ENCODE measurements at places on chromosomes 4 and X. TPM values are rescaled to one million over a fixed set of nuclear protein-coding genes. Genes with fewer than 3 reads are reported as not detected.

The FGF2 gene
- 79.5 TPM for total RNA-seq

The TRIM61 gene
- total RNA-seq = 2.5 TPM

The FBXL5 gene
- 129 TPM for total RNA-seq

GRCh38 chrX:15758140-15758539 lies 20.1 kb downstream of the CA5B start:
- DNase-seq = no peak

- DNase-seq = no peak
These were observed 80.7 kb upstream of the PRPS1 start for GRCh38 chrX:107547621-107548020.

DNA sequence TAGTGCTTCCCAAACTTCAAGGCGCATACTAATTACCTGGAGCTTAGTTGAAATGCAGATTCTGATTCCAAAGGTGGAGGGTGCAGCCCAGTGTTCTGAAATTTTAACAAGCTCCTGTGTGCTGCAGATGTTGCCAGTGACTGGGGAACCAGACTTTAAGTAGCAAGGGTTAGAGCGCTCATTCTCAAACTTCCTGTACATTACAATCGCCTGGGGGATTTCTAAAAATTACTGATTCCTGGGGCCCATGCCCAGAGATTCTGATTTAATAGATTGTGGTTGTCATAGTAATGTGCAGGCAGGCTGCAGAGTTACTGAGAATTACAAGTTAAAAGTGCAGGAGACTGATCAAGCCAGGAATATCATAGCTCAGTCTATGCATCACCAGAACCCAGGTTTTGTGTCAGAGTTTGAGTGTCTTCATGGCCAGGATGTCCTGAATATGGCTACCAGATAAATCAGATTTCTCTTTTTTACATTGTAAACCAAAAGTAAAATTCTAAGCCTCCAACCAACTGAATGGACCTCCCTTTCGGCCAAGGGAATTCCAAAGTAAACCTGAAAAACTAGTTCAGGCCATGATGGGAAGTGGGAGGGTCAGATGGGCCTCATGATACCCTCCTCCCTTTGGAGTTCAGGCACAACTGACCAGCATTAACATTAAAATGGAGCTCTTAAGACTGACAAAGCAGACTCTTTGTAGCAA lies 121.6 kb downstream of the ATXN3L start:
- no peak for DNase-seq
